ENCODE measurements at places on chromosomes 6 and 20.

DNA sequence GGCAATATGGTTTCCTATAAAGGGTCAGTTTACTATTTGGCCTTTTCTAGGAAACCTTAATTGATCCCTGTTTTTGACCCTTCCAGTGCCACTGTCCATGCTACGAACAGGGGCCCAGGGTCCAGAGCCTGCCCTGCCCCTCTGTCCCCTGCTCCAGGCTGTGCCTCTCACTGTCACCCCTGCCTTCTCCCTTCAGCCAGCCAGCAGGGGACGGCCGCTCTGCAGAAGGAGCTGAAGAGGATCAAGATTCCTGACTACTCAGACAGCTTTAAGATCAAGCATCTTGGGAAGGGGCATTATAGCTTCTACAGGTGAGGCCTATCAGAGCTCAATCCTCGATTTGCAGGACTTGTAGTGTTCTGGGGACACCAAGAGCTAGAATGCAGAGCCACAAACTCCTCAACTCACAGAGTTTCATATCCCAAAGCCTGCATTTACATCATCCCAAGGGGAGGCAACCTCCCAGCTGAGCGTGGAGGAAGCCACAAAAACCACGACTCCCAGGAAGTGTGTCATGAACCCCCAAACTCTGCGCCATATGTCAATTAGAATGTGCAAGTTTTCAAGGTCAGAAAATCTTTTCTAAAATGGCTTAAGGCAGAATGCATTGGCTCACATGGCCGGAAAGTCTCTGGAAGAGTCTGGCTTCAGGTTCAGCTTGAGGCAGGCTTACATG lies 3.6 kb downstream of the BPI start:
- no peak for DNase-seq

- no peak for DNase-seq
These were observed 99.9 kb downstream of the PRND start for GRCh38 chr20:4821590-4821989.

- no peak for DNase-seq
These were observed 12.3 kb upstream of the FAM110A start for GRCh38 chr20:821046-821730.

- DNase-seq: no peak
These were observed 607.8 kb upstream of the ARID1B start for GRCh38 chr6:156169371-156169770.

DNA sequence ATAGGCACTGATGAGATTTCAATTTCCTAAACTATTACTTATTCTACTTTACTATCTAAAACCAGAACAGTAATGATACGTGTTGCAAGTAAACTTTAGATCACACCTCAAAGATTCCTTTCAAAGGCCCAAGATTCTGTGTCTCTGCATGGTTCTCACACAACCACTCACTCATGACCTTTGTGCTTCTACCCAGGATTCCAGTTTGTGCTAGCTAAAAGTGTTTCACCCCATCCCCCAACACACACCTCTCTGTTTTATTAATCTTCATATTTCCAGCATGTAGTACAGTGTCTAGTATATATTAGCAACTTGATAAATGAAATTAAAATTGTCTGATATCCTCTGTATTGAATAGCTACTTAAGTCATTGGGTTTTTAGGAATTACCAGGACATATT lies 8.8 kb upstream of the SH3BGRL2 start:
- no peak for DNase-seq

- no peak for DNase-seq
These were observed 1.9 kb upstream of the BCAS4 start for GRCh38 chr20:50792708-50793574.

- no peak for DNase-seq
These were observed 22.7 kb downstream of the PIM1 start for GRCh38 chr6:37192666-37193065.

DNA sequence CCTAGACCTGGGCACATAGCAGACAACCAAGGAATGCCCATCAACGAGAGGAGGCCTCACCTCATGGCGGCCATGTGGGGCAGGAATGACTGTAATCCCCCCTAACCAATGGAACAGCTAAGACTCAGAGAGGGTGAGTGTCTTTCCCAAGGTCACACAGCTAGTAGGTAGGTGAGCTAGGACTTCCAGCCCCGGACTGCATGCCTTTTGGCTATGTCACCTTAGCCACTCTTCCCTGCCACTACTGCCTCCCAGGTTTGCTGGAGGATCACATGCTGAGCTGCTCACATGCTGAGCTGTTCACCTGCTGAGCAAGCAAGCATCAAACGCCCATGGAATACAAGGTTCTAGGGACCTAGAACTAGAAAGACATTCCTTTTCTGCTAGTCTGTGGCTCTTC lies 188.5 kb upstream of the PMEPA1 start:
- no peak for DNase-seq

GRCh38 chr6:167115054-167115453 lies 7.8 kb upstream of the CCR6 start:
- DNase-seq: no peak

GRCh38 chr6:28172006-28172405 lies 30.3 kb downstream of the ZKSCAN8 start:
- no peak for DNase-seq

DNA sequence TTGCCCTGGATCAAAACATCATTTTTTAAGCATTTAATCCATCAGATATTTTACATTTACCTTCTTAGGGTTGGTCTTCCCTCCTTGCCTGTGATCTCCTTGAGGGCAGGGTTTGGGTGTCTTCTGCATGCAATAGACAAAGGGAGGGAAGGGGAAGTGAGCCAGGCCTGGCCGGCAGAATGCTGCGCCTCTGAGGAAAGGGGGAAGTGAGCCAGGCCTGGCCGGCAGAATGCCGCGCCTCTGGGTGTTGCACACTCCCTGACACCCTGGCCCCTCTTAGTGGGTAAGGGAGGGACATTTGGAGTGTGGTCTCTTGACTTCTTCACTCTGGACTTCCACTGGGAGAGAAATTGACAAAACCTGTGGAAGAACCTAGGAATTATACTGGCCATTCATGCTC lies 12.4 kb downstream of the PSMF1 start:
- DNase-seq: no peak

DNA sequence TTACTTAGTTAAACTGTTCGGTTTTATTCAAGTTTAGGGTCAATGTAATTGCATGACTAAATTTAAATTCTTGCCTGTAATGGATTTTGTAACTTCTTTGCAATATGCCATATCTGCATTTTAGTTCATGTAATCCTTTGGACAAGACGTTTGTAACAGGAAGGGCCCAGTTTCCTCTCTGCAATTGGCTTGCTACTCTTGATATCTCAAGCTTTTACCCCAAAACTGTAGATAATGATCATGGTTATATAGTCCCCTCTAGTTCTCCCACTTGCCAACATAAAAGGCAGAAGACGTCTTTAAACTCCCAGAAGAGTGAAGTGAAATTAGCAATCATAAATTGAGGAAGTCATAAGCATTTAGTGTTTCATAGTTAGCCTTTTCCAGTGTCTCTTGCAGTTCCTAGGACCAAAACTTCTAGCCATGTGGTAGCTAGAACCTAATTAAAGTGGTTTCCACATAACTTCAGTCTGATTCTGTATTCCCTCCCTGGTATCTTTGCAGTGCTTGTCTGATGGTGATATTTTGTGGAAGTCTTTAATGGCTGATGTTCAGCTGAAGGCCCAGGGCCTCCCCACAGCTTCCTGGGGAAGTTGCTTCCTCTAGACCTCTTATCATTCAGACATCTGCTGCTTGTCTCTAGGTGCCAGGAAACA lies 117.8 kb upstream of the SUPT3H start:
- DNase-seq: peak; percentile 53

DNA sequence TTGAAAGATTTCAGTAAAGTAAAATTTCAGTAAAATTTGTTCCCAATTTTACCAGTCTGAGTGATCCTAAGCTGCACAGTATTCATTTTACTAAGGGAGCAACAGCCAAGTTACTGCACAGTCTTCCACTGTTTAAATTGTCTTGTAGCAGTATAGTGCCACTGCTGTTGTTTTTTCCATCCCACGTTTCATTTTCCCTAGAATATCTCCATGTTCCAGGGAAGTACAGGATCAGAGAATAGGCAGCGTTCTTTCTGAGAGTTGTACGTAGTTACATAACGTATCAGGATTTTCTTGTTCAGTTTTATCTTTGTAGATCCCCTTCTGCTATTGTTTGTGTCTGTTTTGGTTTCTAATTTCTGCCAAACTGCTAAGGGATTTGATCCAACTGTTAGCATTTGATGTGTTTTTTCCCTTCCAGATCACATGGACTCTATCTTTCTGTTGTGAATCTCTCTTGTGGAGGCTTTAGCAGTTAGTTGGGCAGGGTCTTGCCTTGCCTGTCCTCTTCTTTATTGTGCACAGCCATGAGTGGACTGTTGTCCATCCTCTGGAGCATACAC lies 38.4 kb downstream of the BCKDHB start:
- no peak for DNase-seq
